Femur (tissue), 1 donor: ENCODE measurements at places on chromosomes 5 and 9.
A peak's percentile ranks its signal among the peaks of the same experiment; 100 is the strongest.

DNA sequence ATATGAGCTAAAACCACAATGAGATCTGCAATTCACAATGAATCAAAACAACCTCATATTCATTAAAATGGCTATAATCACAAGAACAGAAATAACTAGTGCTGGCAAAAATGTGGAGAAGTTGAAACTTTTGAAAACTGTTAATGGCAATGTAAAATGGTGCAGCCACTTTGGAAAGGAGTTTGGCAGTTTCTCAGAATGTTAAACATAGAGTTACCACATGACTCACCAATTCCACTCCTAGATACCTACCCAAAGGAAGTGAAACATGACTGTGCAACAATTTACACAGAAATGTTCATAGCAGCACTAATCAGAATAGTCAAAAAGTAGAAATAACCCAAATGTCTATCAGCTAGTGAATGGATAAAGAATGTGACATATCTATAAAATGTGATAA, 862.2 kb downstream of the DTWD2 start:
- DNase-seq = no peak

GRCh38 chr9:109383356-109383755, 62.5 kb upstream of the EPB41L4B start:
- no peak for DNase-seq

- peak; percentile 91 for DNase-seq
Observed at GRCh38 chr9:135500525-135501260, at the start of gene MRPS2. MRPS2 (plus strand) TSS chr9:135500682; CDS start chr9:135500711, 29 bp downstream.

DNA sequence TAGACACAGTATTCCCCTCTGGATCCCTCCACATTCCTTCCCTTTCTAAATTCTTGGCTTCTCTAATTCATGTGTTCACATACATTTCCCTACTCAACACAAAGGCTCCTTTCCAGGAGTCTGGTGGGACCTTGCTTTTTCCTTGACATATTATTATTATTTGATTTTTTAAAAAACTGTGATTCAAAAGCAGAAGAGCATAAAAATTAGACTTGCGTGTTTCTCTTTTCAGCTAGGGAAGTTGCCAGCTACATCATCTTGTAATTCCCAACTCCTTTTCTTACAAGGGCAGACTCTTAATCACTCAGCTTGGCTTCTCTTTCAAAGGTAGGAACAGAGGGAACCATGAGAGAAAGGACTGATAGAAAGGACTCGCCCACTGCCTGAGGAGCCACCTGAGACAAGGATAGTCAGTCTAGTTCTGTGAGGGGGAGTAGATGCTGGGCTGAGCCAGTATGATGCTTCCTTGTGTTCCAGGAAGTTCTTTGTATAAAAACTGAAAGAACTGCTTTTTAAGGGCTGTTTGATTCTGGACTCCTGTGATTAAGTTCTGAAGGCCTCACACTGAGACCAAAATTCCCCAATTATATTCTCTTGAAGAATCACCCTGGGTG, 51.0 kb upstream of the DPYSL3 start:
- peak; percentile 61 for DNase-seq

- no peak for DNase-seq
Observed at GRCh38 chr5:88393716-88394535, 125.3 kb upstream of the TMEM161B start.

GRCh38 chr5:94745786-94746730, 127.6 kb downstream of the SLF1 start:
- DNase-seq = no peak

GRCh38 chr5:118253225-118254061, 734.9 kb downstream of the DTWD2 start:
- peak; percentile 48 for DNase-seq

GRCh38 chr5:142330026-142330425, 5.2 kb upstream of the SPRY4 start:
- DNase-seq = no peak

GRCh38 chr5:140011297-140011802, 31.7 kb downstream of the NRG2 start:
- no peak for DNase-seq

- no peak for DNase-seq
Observed at GRCh38 chr5:10600626-10601245, 36.9 kb downstream of the ANKRD33B start.

DNA sequence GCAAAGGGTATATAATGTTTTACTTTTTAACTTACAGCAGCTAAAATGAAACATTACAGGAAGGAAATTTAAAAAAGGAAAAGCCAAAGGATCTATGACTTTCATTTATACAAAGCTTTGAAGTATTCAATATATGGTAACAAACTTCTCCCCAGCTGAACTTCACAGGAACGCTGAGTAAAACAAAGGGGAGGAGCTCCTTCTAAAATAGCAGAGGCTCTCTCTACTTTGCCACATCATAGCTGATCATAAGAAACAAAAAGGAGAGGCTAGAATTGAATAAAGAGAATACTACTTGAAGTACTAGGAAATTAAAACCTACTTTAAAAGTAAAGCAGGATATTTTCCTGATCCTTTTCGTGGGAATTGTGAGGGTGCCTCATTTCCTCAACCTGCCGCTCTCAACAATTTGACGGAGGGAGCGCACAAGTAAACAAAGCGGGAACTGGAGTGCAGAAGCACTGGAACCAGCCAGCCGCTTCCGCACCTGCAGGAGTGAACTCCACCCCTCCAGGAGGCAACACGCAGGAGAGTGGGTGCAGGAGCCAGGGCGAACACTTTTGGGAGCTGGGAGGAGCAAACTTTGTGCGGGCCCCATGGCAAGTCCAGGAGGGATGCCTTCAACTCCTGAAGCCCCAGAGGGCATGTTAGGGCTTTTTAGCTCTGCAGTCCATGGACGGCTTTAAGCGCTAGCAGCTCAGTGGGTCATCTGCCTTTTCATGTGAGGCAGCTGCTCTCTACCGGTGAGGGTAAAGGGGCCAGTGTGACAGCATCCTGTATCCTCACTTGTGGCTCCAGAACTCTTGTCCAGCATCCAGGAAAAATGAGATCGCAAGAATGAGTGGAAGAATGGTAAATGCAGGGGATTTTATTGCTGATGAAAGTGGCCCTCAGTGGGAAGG, 757.4 kb downstream of the PTPRD start:
- no peak for DNase-seq

GRCh38 chr5:61167382-61167781, 5.1 kb upstream of the SMIM15 start:
- DNase-seq = no peak

- no peak for DNase-seq
Observed at GRCh38 chr9:122158202-122158601, 1.4 kb downstream of the NDUFA8 start.

DNA sequence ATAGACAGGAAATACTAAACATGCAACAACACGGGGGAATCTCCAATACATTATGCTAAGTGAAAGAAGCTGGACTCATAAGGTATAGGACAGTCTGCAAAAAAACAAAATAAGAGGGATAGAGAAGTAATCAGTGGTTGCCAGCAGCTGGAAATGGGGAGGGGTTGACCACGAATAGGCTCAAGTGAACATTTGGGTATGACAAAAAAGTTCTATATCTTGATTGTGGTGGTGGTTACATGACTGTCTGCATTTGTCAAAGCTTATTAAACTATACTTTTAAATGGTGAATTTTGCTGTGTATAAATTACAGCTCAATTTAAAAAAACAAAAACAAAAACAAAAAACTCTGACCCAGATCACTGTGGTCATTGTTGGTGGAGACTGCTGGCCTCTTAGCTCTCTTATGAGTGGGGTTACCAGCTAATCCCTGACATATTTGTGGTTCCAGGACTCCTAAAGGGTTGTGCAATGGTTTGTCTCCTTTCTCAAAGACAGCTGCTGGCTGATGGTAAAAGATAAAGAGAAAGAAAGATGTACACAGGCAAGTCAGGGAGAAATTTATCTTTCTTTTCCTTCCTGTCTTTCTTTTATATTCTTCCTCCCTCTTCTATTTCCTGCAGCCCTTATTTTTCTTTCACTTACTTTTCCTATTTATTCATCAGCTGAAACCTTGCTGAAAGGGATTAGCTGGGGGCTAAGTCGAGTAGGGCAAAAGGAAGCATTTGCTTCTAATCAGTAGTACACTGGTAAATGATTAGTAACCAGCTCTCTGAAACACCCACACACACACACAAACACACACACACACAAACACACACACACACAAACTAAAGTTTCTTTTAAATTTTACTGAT, 42.6 kb upstream of the APC start:
- no peak for DNase-seq

GRCh38 chr9:72480921-72481320, 40.5 kb upstream of the TMC1 start:
- DNase-seq = no peak

DNA sequence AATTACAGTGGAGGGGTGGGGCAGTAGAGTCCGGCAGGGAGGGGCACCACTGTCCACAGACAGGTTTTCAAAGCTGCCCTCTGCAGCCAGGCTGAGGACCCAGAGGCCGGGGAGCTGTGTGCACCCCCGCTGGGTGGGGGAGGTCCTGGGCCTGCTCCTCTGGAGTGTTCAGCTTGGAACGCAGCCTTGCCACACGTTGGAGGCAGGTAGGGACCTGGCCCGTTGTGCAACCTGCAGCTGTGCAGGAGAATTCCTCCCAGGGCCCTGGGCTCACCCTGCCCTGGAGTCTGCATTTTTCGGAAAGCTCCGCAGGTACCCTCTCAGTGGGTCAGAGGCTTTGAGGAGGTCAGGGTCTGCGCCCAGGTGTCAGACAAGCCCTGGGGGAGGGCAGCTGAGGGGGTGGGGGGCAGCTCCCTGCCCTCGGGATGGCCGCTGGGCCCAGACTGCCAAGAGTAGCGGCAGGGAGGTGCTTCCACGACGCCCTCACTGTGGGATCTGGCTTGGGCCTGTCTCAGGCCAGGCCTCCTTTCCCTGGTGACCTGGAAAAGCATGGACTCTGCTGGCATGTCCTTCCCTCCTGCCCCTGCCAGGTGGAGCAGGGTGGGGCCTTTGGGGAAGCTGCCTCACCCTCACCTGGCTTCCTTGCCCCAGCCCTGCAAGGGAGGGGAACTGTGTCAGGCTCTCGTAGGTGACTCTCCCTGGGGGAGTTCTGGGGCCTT, 29.5 kb downstream of the RXRA start:
- DNase-seq = no peak

GRCh38 chr9:92425474-92425873, 1.2 kb upstream of the OMD start:
- peak; percentile 59 for DNase-seq

DNA sequence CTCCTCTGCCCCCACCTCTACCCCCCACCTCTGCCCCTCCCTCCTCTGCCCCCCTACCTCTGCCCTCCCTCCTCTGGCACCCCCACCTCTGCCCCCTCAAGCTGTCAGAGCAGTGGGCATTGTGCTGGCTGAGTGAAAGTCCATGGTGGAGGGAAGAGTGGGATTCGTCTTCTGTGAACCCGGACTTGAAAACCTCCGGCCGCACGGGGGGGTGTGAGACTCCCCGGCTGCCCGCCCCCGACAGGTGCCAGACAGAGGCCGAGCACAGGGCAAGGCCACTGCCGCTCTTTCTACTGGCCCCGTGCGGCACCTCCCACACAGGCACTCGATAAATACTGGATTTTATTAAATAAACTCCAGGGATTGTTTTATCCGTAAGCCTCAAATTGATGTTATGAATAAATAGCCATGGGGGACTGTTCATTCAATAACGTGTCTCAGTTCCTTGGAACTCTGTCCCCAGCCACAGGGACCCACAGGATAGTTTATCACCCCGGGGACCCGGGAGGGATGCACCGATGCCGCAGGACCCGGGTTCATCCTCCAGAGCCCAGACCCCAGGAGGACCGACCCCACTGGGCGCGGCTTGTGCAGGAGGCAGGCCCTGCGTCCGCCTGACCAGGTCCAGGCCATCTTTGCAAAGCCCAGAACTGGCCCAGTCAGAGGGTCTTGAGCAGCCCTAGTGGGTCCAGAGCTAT, 2.6 kb upstream of the QRFP start:
- no peak for DNase-seq

DNA sequence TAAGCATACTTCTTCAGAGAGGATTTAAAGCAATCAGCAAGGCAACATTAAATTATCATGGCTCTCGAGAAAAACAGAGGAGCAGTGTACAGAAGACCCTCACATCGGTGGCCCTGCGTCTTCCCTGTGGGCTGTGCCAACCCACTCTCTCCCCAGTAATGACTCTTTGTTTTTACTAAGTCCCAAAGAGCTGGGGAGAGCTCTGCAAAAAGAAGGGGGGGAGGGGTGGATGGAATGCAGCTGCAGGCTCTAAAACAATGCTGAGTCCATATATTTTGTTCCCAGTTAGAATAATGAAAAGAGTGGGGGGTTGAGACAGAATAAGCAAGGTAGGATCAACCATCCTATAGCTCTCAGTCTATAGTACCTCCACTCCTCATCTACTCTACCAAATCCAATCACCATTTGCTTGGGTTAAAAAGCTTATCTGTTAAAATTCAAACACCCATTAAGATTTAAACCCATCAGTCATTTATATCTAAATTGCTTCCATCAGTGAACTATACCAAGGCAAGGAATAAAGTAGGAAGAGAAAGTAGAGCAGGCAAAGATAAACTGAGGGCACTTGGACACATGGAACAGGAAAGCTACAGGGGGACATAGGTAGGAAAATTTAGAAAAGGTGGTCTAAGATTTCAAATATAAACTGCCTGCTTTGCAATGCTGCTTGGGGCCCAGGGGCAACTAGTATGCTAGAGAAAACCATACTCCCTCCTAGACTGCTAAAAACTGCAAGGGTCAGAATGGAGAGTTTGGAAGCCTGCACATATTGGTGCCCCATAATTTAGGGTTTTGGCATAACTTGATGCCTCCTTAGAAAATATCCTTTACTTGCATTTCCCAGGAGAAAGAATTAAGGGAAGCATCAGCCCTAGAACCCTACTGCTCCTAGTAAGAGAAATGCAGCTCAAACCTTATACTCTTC, 20.6 kb downstream of the ELL2 start:
- no peak for DNase-seq

- peak; percentile 74 for DNase-seq
Observed at GRCh38 chr5:53480416-53481158, at the start of gene FST. FST (plus strand) TSS chr5:53480629; CDS start chr5:53480792, 163 bp downstream.

DNA sequence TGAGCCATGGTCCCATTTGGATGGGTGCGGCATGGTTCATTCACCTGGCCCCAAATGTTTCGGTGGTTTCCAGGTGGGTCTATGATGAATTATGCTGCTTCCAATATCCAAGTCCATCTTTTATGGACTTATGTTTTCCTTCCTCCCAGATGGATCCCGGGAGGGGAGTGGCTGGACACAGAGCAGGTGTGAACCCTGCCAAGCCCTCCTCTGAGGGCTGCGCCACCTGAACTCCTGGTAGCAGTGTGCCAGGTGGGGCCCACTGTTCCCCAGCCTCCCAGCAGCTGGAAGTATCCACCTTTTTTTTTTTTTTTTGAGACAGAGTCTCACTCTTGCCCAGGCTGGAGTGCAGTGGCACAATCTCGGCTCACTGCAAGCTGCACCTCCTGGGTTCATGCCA, 42.9 kb downstream of the WNK2 start:
- no peak for DNase-seq

- no peak for DNase-seq
Observed at GRCh38 chr9:124254261-124254682, 3.5 kb upstream of the NEK6 start.

- DNase-seq = peak; percentile 37
Observed at GRCh38 chr5:159657771-159658170, 258.5 kb upstream of the ADRA1B start.
